Progenitor cell of endocrine pancreas (in vitro differentiated cells): ENCODE measurements at places on chromosomes 13 and 19.

DNA sequence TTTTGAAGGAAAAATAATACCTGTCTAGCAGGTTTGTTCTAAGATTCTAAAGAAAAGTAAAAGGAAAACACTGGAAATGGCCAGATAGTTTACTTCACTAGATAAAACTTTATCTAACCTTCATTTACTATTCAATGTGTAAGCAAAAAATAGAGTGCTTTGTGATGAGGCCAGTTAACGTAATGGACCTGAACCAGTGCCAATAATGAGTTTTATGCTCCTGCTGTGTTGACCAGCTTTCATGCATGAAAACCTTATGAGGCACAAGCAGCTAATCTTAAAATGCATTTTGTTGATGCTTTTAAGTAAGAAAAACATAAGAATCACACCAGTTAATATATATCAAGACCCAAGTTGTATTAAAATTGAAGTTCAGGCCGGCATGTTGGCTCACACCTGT is 617.2 kb upstream of the GPC6 start:
- H3K27me3 ChIP-seq = no peaks in the 10 kb centered on the region
- DNase-seq = no peak
- H3K4me1 ChIP-seq = no peaks in the 10 kb centered on the region
- H3K36me3 ChIP-seq = no peaks in the 10 kb centered on the region
- no peak overlapping the region for H3K27ac ChIP-seq

DNA sequence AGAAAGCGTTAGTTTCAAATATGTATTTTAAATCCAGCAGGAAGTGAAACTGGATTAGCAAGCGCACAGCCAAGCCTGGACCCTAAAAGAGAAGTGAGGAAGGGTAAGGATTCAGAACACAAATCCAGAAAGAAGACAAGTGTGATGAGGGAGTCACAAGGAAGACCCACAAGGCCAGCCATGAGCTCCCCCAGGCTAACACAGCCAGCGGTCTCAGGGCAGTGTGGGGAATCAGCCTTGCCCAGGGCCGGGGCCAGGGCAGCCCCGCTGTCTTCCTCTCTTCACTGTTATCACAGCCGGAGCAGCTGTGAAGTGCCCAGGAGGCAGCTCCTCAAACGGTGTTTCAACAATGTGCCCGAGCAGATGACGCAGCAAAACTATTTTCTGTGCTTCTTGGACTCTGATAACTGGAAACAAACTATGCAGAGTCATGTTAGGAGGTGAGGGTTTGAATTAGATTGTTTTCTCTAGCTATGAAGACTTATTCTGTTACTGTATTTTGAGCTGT is 12.2 kb upstream of the CDC16 start:
- H3K4me3 ChIP-seq = no peak overlapping the region
- H3K27me3 ChIP-seq = peaks cover 6% of the 10 kb centered on the region
- no peak for DNase-seq
- no peaks in the 10 kb centered on the region for H3K36me3 ChIP-seq
- H3K27ac ChIP-seq = no peak overlapping the region

- no peak for DNase-seq
- peaks cover 4% of the 10 kb centered on the region for H3K36me3 ChIP-seq
- peak overlapping the region; percentile 80 for H3K27ac ChIP-seq
- H3K27me3 ChIP-seq = no peaks in the 10 kb centered on the region
- H3K4me3 ChIP-seq = no peak overlapping the region
Observed at GRCh38 chr19:39398297-39398864, 7.2 kb downstream of the MED29 start.

- no peaks in the 10 kb centered on the region for H3K27me3 ChIP-seq
- no peak overlapping the region for H3K27ac ChIP-seq
- no peak for DNase-seq
- peaks cover 2% of the 10 kb centered on the region for H3K4me1 ChIP-seq
- no peak overlapping the region for H3K4me3 ChIP-seq
- H3K36me3 ChIP-seq = no peaks in the 10 kb centered on the region
Observed at GRCh38 chr13:47829690-47830089, 171.4 kb downstream of the SUCLA2 start.

DNA sequence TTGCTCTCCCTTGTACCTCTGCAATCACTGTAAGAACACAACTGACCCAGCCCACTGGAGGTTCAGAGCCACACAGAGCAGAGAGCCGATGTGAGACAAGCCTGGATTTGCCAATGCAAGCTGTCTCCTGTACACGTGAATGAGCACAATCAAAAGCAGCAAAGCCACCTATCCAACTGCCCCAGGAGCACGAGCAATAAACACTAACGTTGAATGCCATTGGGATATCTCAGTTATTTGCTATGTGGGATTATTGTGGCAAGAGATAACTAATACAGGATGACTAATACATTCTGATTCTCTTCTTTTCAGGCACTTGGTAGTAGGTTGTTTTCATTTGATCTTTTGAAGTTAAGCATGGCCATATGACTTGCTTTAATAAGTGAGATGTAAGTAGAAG is 85.2 kb upstream of the FAM216B start:
- no peak overlapping the region for H3K4me3 ChIP-seq
- H3K27ac ChIP-seq = no peak overlapping the region
- no peak for DNase-seq
- H3K27me3 ChIP-seq = peaks cover 9% of the 10 kb centered on the region

GRCh38 chr19:46189971-46190888 is 39.3 kb upstream of the IGFL1 start:
- H3K36me3 ChIP-seq = no peaks in the 10 kb centered on the region
- H3K27ac ChIP-seq = no peak overlapping the region
- H3K27me3 ChIP-seq = peaks cover 28% of the 10 kb centered on the region
- peaks cover 8% of the 10 kb centered on the region for H3K4me1 ChIP-seq
- no peak overlapping the region for H3K4me3 ChIP-seq

DNA sequence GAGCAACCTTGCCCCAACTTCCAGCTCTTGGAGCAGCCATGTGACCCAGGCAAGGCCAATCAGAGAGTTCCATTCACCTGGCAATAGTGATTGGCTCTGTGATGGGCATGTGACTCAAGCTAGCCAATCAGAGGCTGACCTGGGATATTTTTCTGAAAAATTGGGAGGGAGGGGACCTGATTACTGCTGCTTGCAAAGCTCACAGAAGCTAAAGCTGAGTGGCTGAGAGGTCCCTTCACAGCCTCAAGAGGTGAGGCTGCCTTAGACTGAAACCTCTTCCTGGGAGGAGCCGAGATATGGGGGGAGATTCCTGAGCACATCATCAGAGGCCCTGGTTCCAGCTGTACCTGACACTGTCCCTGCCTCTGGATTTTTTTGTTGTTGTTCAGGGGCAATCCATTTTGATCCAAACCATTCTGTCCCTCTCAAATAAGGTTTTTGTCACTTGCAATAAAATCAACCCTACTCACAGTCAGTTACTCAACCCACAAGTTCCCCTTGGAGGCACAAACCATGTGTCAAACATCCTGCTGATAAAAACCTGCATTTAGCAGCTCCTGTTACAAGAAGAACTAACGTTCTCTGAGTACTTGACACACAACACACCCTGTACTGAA is 4.8 kb downstream of the CIB3 start:
- H3K4me1 ChIP-seq = no peaks in the 10 kb centered on the region
- no peak overlapping the region for H3K27ac ChIP-seq
- no peak for DNase-seq
- no peaks in the 10 kb centered on the region for H3K36me3 ChIP-seq
- peaks cover 7% of the 10 kb centered on the region for H3K27me3 ChIP-seq

DNA sequence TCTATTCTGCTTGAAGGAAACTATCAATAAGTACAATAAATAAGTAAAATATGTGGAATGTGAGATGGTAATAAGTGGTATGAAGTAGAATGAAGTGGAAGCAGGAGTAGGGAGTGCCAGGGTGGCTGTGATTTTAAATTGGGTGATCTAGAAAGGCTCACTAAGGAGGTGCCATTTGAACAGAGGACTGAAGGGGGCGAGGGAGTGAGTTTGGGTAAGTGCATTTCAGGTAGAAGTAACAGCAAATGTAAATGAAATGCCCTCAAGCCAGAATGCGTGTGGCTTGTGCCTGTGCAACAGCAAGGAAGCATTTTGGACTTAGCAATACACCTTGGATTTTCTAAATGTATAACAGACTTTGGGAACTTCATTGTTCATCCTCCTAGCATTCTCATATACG is 77.1 kb downstream of the CCNA1 start:
- H3K4me3 ChIP-seq = no peak overlapping the region
- H3K27me3 ChIP-seq = peaks cover 2% of the 10 kb centered on the region
- no peak overlapping the region for H3K27ac ChIP-seq
- no peak for DNase-seq
- peaks cover 1% of the 10 kb centered on the region for H3K36me3 ChIP-seq

DNA sequence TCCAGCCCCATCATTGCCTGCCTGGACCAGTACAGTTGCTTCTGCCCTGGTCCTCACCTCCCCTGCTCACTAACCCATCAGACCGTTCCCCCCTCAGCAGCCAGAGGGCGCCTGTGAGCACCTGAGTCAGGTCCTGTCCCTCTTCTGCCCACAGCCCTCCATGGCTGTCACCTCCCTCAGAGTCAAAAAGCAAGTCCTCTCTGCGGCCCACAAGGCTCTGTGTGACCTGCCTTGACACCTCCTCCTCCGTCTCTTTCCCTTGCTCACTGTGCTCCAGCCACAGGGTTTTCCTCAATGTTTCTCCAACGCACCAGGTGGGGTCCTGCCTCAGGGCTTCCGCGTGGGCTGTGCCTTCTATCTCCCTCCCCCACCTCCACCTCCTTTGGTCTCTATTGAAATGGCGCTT is 29.4 kb upstream of the PTPRS start:
- no peaks in the 10 kb centered on the region for H3K36me3 ChIP-seq
- DNase-seq = peak; percentile 82
- no peaks in the 10 kb centered on the region for H3K4me1 ChIP-seq

DNA sequence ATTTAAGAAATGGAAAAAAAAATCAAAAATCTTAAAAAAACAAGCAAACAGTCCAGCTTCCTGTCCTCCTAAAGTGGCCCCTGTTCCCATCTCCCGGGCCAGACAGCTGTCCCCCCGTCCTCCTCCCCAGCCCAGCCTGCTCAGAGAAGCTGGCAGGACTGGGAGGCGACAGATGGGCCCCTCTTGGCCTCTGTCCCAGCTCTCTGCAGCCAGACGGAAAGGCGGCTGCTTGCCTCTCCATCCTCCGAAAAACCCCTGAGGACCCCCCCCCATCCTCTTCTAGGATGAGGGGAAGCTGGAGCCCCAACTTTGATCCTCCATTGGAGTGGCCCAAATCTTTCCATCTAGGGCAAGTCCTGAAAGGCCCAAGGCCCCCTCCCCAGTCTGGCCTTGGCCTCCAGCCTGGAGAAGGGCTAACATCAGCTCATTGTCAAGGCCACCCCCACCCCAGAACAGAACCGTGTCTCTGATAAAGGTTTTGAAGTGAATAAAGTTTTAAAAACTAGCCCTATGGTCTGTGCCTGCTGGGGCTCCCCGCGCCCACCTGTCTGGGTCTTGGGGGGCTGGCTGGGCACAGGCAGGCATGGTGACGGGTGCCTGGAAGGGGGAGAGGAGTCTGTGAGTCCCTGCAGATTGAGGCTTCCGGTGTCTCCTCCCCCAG is 3.8 kb downstream of the GADD45GIP1 start:
- no peaks in the 10 kb centered on the region for H3K27me3 ChIP-seq
- H3K4me3 ChIP-seq = no peak overlapping the region
- DNase-seq = no peak
- H3K27ac ChIP-seq = no peak overlapping the region
- H3K36me3 ChIP-seq = peaks cover 22% of the 10 kb centered on the region

DNA sequence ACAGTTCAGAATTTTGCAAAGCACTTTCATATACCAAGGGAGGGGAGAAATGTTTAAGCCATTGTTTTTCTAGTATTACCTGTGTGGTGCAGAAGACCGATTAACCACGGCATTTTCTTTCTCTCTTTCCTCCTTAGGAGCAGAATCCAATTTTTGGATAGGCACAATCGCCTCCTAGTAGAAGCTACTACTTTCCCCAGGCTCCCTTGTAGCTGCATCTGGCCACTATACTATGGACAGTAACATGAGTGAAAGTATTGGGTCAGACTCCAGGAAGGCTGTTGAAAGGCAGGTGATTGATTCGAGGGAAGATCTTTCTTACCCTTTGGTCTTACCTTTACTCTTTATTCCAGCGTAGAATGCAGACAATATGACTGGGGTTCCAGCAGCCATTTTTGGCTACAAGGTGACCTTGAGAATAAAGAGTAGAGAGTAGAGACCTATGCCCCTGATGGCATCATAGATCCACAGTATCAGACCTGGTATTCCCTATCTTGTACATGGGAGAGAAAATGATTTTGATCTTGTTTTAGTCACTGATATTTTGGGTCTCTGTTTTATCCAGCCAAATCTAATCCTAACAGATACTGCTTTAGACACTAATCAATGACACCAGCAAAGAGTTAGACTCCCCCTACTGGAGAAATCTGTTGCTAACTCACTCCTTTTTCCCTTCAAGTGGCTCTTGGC is 77.0 kb downstream of the LRRC63 start:
- no peaks in the 10 kb centered on the region for H3K36me3 ChIP-seq
- no peak overlapping the region for H3K27ac ChIP-seq
- no peak for DNase-seq
- H3K4me1 ChIP-seq = peaks cover 6% of the 10 kb centered on the region
- H3K27me3 ChIP-seq = no peaks in the 10 kb centered on the region

DNA sequence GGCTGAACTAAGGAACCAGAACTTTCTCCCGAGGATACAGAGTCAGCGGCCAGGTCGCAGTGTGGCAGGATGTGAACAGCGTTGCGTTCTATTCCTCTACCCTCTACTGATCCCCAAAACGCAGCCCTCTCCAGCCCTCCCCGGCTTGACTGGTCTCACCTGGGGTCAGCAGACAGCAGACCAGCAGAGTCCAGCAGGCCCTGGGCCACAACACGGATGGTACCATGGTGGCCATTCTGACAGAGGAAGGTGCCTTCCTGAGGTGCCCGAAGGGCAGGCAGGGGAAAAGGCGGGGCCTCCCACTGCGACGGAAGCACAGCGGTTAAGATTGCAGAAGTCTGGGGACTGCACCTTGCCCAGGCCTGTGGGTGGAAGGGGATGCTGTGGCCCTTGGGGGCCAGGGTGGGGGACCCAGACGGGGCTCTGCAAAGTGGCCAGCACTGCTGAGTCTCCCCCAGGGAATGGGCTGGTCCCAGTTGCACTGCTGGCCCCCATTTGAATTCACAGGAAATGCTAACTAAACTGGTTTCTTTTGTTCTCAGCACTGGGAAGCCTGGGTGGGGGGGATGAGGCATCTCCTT is at the start of gene ICAM3:
TSS of gene ICAM3 (minus strand) at position 245 of the 581 bp plus-strand sequence. CDS start at position 235, 10 bp downstream.
- no peak for DNase-seq
- no peaks in the 10 kb centered on the region for H3K36me3 ChIP-seq
- H3K27me3 ChIP-seq = peaks cover 7% of the 10 kb centered on the region
- no peak within 1 kb of the TSS for H3K27ac ChIP-seq

DNA sequence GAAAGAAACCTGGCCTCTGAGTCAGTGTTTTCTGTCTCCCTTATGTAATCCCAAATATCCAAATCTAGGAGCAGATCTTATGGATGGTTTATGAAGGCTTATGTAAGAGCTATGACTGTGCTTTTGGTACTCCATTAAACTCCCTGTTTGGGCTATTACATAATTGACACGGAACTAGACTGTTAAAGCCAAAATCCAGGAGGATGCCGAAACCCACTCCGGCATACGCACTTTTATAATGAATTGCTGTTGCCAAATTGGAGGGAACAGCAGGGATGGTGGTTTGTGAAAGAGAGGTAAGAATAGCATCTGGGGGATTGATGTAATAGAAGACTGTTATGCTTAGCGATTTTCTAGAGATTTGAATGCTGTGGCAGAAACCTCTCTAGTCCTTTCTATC is 2.0 kb downstream of the MTUS2 start:
- no peak for DNase-seq
- H3K36me3 ChIP-seq = peaks cover 3% of the 10 kb centered on the region
- no peak overlapping the region for H3K27ac ChIP-seq
- H3K4me3 ChIP-seq = no peak overlapping the region
